ENCODE measurements at places on chromosomes 5 and 9.

DNA sequence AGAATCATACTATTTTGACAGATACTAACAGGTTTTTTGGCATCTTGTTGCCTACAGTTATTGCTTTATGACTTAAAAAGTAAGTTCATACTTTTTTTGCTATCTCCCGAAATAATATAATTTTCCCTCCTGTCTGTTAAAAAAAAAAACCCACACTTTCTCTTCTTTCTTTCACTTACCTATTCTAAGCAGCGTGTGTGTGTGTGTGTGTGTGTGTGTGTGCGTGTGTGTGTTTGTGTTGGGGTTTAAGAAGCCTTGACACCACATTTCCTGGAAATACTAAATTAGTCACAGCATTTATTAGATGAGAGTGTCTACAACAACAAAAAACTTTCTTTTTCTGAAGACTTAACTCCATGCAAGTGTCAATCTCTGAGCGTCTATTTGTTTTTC is 12.4 kb downstream of the TNFAIP8 start:
- DNase-seq = no peak

GRCh38 chr9:3398232-3398648 is 127.6 kb downstream of the RFX3 start:
- no peak for DNase-seq

DNA sequence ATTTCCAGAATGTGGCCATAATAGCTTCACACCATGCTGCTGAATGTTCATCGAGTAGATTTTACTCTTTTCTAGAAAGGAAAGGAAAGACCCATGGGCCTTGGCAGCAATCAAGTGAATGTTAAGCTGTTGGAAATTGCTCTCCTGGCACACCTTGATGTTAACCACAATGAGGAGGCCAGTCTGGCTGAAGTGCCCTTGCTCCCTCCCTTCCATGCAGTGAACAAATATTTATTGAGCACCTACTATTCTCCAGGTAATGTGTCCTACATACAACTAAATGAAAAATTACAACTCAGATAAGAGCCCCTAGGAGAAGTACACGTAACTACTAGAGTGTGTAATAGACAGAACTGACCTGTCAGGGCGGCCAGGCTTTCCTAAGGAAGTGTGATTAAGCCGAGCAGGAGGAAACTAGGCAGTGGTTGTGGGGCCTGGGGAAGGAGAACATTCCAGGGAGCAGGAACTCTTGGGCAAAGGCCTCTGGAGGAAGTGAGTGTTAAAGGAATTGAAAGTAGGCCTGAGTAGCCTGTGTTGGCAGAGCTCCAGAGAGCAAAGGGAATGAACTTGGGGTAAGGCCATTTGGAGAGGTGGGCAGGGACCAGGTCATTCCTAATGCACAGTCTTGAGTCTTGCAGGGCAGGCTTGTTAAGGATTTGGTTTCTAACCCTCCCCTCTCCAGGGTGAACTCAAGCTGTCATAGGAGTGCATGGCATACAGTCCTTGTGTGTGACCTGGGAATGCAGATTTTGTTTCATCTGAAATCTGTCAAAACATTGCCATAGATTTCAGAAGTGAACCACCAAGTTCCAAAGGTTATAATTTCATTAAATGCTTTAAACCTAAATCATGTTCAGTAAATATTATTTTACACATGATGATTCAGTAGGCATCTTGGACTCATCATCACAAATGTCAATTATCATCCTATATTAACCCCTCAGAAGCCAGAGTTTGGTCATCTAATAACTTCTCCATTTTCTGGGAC is 9.0 kb upstream of the ZSWIM6 start:
- no peak for DNase-seq

- no peak for DNase-seq
Observed at GRCh38 chr9:8850914-8851313, 1051.3 kb upstream of the DMAC1 start.

GRCh38 chr5:23740029-23740428 is 232.6 kb downstream of the PRDM9 start:
- DNase-seq = no peak

- no peak for DNase-seq
Observed at GRCh38 chr5:60929024-60929423, 15.8 kb downstream of the ERCC8 start.

GRCh38 chr5:5986492-5987178 is 391.7 kb downstream of the MED10 start:
- DNase-seq = no peak

DNA sequence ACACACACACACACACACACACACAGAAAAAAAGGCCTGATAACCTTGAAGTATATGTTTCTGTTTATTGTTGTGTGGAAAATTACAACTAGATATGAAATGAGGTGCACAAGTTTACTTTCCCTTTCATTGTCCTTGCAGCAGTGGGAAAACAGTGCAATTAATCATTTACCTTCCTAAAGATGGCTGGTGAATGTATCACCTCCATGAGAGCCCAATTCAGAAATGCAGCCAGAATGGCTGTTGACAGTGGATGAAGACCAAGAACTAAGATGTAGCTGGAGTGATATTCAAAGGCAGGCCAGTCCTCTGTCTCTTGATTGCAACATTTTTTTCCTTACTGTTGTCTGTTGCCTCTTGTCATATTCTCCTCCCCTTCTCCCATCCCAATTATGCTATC is 49.6 kb upstream of the EIF4EBP3 start:
- no peak for DNase-seq

DNA sequence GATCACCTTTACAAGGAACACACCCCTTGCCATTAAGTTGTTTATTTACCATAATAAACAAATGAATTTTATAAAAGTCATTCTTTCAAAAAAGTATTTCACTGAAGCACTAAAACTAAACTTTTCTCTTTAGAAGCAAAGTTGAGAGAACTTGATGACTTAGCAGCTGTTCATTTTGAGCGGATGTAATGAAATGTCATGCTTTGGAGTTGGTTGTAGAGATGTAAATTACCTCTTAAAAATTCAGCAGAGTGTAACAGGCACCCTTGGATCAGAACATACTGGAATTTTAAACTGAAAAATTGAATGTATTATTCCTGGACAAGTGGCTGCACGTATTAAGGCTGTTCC is 617.2 kb downstream of the PDE4D start:
- DNase-seq = no peak

GRCh38 chr9:38106488-38106887 is 37.5 kb upstream of the SHB start:
- DNase-seq = no peak

DNA sequence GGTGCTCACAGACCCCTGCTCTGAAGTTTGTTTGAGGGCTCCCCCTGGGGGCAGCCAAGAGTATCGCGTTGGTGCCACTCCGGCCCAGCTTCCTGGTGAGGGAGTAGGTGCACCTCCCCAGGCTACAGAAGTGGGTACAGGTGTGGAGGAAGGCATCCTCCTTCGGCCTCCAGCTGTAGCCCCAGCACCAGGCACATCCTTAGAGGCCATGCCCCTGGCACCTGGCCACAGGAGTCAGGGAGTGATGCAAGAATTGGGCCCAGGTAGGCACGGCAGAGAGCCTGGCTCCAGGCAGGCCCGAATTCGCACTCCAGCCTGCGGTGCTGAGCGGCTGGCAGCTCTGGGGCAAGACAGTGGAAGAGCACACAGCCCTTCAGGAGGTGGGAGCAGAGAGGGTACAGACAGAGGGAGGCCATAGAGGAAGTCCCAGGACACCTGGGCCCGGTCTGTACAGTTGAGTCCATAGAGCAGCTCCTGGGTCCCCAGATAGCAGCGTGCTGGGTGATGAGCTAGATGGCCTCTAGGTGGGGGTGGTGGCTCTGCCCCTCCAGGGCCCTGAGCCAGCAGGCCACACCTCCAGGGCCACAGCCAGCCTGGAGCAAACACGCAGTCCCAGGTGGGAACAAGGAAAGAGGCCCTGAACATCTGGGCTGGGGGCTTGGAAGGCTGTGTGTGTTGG is 2.4 kb downstream of the SAPCD2 start:
- DNase-seq = peak; percentile 79

DNA sequence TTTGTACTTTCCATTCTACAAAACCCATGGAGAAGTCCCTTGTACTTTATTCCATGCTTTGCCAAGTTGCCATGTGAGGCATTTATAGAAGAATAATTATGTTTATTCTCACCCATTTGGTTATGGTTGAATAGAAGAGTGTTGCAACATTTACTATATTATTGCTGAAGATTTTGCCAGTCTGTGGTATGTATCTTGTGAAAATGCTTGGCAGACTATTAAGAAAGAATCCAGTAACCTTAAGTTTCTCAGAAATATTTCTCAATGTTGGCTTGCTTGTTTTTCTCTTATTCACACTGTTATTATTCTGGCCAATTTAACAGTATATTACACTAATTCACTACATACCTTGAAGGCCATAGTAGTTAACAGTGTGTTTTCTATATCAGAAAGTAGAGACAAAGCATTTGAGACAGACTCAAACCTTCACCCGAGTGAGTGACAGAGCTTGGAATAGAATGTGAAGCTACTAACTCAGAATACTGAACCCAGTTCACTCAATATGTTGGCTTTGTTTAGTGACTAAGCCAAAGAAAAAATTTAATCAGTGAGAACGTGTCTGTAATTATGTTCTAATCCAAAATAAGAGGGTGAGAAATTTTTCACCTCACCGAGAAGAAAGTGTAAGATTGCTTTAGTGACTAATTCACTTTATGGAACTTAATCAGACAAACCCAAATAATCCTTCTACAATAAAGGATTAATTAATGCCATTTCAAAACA is 184.4 kb downstream of the CWC27 start:
- no peak for DNase-seq

- no peak for DNase-seq
Observed at GRCh38 chr5:25362799-25363198, 718.0 kb upstream of the CDH10 start.

- DNase-seq = no peak
Observed at GRCh38 chr5:54577528-54577927, 60.0 kb downstream of the SNX18 start.

DNA sequence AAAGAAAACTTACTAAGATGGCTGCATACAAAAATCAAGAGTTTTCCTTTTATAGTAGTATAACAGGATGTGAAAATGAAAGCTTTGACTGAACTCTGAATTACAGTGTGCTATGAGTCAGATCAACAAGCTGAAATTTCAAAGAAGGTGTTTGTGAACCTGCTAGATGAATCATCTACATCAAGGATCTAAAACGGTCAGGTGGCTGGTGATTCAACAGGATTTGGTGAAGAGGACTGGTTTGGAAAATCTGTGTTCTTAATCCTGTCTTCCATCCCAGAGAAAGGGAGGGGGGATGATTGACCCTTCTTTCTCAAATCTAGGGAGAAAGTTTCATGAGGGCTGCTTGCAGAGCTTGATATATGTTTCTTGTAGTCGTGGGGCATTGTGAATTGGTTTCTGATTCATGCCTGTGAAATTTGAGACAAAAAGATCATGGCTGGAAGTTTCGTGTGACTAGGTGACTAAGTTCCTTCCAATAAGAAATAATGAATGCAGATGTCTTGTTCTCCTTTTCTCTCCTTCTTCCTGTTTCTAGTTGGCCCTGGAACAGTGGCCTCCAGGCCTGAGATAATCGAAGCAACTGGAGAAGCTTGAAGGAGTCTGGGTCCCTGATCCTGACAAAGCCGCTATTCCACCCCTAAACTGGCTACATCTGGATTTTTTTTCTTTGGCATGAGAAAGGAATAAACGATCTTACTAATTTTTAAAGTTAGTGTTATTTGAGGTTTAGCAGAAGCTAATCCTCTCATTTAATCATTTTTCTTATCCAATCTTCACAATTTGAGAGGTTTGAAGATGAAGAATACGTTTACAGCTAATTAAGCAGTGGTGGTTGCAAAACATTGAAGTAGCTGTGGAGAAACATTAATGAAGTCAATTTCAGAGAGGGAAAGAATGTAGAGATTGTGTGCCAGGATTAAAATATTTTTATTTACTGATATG is 67.2 kb downstream of the MRPS30 start:
- DNase-seq = no peak

DNA sequence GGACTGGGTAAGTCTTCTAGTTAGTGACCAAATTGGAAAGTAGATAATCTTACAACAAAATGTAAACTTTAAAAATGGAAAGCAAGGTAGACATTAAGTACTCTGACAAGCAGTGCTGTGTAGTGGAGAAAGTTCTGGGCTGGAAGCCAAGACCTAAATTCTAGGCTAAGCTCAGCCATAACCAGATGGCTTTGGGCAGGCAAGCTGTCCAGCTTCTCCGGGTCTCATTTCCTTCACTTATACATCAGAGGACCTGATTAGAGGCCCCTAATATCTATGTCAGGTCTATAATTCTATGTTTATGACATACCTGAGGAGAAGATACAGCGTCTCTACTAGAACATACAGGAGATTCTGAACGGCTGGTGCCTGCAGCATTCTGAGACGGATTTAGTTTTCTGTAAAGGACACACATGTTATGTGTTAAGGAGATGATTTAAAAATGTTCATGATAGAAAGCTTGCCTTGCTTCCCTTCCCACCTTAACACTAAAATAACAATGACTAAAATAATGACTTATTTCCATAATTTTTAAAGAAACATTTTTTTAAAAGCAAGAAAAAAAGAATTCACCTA is 61.2 kb downstream of the ELL2 start:
- no peak for DNase-seq

DNA sequence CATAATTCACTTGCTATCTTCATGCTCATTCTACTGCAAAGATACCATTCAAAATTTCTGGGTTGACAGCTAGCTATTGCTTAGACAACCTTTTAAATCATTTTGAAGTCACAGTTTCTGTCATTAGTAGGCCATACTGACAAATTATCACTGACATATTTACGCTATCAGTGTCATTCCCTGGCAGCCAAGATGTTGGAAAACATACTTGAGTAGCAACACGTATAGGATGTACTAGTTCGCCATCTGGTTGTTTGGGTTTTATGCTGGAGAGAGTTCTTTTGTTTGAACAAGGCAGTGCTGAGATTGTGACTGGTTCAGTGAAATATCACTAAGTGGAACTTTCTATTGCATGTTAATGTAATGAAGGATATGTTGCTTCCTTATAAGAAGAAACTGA is 621.9 kb downstream of the DTWD2 start:
- DNase-seq = no peak

- DNase-seq = no peak
Observed at GRCh38 chr5:82593481-82593880, 315.3 kb upstream of the RPS23 start.

GRCh38 chr9:94864196-94864595 is 137.7 kb downstream of the AOPEP start:
- DNase-seq = no peak

- DNase-seq = no peak
Observed at GRCh38 chr9:116393198-116393597, 239.6 kb downstream of the PAPPA start.

DNA sequence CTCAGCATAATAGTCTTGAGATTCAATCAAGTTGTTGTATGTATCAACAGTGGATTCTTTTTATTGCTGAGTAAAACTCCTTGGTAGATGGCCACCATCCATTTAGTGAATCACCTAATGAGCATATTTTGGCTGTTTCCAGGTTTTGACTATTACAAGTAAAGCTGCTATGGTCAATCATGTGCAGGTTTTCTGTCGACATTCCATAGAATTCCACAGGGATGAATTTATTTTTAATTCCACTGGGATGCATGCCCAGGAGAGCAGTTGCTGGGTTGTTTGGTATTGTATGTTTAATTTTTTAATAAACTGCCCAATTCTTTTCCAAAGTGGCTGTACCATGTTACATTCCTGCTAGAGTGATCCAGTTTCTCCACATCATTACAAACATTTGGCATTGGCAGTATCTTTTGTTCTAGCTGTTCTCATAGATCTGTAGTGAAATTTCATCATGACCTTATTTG is 10.5 kb upstream of the S1PR3 start:
- no peak for DNase-seq
